ENCODE measurements at places on chromosomes 12 and 14.

DNA sequence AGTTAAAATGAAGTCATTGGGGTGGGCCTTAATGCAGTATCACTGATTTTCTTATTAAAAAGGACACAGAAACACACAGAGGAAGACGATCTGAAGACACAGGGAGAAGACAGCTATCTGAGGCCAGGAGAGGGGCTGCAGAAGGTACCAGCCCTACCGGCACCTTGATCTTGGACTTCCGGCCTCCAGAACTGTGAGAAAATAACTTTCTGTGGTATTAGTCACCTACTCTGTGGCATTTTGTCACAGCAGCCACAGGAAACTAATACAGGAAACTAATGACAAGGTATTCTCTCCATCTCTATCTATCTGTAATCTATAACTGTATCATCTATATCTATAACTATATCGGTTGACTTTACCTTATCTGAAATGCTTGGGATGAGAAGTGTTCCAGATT, 1149.5 kb downstream of the BCL11B start:
- no peak for DNase-seq

GRCh38 chr14:98908050-98908449, 363.9 kb downstream of the BCL11B start:
- DNase-seq = no peak

DNA sequence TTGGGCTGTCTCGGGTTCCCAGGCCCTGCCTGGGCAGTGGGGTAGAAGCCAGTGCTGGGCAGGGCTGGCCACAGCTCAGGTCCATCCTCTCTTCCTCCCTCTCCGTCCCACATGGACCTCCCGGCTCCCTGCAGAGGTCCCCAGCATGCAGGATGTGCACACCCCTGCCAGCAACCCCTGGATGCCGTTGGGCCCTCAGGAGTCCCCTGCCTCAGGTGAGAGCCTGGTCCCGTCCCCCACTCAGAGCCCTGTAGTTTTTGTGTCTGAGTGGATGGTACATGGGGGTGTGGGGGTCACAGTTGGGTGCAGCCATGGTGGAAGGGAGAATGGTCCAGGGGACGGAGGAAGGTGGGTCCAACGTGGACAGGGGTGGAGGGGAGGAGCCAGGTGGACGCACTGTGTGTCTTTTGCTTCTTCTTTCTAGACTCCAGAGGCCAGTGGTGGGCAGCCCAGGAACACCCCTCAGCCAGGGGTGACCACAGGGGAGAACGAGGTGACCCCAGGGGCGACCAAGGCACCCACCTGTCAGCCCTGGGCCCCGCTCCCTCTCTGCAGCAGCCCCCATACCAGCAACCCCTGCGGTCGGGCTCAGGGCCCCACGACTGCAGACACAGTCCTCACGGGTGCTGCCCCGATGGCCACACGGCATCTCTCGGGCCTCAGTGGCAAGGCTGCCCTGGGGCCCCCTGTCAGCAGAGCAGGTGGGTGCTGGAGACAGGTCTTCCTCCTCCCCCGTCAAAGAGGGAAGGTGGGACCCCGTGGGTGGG, 21.7 kb downstream of the PAPLN start:
- no peak for DNase-seq

GRCh38 chr12:78703820-78704525, 160.6 kb upstream of the SYT1 start:
- no peak for DNase-seq

GRCh38 chr14:72084935-72085334, 152.7 kb downstream of the RGS6 start:
- DNase-seq = no peak

- no peak for DNase-seq
These were observed 1095.7 kb downstream of the AACS start for GRCh38 chr12:126160912-126161311.

DNA sequence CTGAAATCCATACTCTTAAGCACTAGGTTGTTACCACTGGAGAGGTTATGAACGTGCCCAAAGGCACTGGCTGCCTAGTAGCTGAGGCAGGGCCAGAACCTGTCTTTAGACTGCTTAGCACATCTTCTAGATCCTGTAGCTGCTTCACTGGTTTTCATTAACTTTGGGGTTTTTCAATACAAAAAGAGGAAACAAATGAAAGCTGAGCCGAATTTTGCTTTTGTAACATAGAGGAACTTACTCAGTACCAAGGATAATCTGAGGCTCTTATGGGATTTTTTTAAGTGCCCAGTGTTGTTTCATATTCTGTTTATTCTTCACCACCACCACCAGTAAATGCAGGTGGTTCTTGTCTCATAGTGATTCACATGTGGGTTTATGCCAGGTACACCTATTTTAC, 396.1 kb downstream of the RAD51B start:
- DNase-seq = no peak

- no peak for DNase-seq
These were observed 165.2 kb downstream of the TSPAN9 start for GRCh38 chr12:3242199-3242863.

- no peak for DNase-seq
These were observed 1.8 kb upstream of the UBE2N start for GRCh38 chr12:93443576-93443975.

DNA sequence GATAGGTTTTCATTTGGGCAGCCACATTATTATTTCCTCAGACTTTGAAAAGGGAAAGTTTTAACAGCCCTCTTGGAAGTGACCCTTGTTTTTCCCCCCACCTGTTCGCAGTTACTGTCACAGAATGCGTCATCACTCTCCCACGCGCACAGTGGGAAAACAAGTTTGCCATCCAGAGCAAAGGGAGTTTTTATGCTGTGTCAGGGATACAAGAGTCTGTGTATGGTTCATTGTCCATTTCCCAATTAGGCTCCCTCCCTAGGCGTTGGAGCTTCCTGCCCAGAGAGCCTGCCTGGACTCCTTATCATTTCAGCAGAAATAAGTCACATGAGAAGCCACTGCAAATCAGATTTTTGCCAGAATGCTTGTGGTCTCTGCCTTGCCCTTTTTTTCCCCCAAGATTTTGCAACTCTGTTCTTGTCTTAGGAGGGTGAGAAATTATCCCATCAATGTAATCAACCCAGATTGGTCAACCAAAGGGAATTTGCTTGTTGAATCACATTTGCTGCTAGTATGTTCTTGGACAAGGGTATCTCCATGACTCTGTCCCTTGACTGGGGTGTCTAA, 104.1 kb downstream of the IGF1 start:
- no peak for DNase-seq
